H9 (cell line): ENCODE measurements at places on chromosomes 3 and 15. TPM values are rescaled to one million over a fixed set of nuclear protein-coding genes. Genes with fewer than 3 reads are reported as not detected.

Gene CACNA2D2
- total RNA-seq, result 27.7 and 28.1 TPM in 2 replicates

Gene P2RY14
- not detected in 2 replicates for total RNA-seq

Gene KBTBD12
- not detected in 2 replicates for total RNA-seq

Gene GMNC
- total RNA-seq, result not detected in 2 replicates

Gene WNT7A
- not detected in 2 replicates for total RNA-seq

Gene SLC6A1
- 0.09 TPM in 1 of 2 replicates, not detected in the other for total RNA-seq

Gene CIDEC
- total RNA-seq, result not detected in 2 replicates

Gene GOLGA8S
- total RNA-seq, result 0.07 TPM in 2 replicates

- DNase-seq, result no peak
- H3K4me3 ChIP-seq, result no peak overlapping the region
- H3K27me3 ChIP-seq, result no peaks in the 10 kb centered on the region
- no peak overlapping the region for H3K27ac ChIP-seq
- no peaks in the 10 kb centered on the region for H3K4me1 ChIP-seq
- peaks cover 2% of the 10 kb centered on the region; the same call in 1 of the 3 replicates for H3K36me3 ChIP-seq
Observed at GRCh38 chr3:161401389-161401788, 30.1 kb upstream of the SPTSSB start.

GRCh38 chr3:13037458-13038117 is 35.6 kb downstream of the IQSEC1 start:
- DNase-seq, result no peak
- no peak overlapping the region for H3K27ac ChIP-seq
- H3K27me3 ChIP-seq, result no peaks in the 10 kb centered on the region
- no peaks in the 10 kb centered on the region for H3K4me1 ChIP-seq
- no peak overlapping the region for H3K4me3 ChIP-seq

GRCh38 chr3:104669083-104669482 is 697.6 kb upstream of the ALCAM start:
- H3K27ac ChIP-seq, result no peak overlapping the region
- H3K4me1 ChIP-seq, result no peaks in the 10 kb centered on the region
- H3K4me3 ChIP-seq, result no peak overlapping the region

DNA sequence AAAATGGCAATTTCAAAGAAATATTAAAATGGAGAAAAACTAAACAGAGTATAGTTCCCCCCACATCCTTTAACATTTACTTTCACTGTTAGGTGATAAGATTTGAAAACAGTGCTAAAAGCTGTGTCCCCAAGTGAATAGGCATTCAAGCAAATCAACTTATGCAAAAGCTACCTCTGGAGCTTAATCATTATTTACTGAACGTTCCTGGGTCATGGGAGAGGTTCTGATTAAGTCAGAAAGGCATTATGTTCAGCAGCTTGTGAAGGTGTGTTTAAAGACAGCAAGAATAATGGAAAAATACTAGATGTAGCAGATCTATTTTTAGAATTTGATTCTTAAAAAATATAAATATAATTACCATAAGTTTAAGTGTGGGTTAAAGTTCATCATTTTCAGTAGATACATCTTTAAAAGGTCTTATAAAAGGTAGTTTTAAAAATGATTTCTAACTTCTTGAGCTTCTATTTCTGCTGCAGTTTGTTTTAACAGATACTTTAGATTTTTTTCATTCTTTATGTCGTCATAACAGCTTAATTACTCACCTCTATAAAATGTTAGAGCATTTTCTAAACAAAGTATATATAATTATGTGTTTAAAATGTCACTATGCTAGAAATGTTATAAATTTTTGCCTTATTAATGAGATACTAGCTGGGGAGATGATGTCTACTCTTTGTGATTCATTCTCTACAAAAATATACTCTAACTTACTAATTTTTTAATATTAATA is 127.9 kb downstream of the MITF start:
- DNase-seq, result no peak
- H3K4me1 ChIP-seq, result no peaks in the 10 kb centered on the region
- H3K36me3 ChIP-seq, result no peaks in the 10 kb centered on the region
- no peaks in the 10 kb centered on the region for H3K27me3 ChIP-seq
- no peak overlapping the region for H3K27ac ChIP-seq
- no peak overlapping the region for H3K4me3 ChIP-seq

- H3K27me3 ChIP-seq, result no peaks in the 10 kb centered on the region
- no peaks in the 10 kb centered on the region for H3K4me1 ChIP-seq
Observed at GRCh38 chr3:136120373-136121348, 75.5 kb downstream of the MSL2 start.

GRCh38 chr3:111260878-111261277 is 189.3 kb downstream of the NECTIN3 start:
- H3K4me1 ChIP-seq, result no peaks in the 10 kb centered on the region
- H3K27ac ChIP-seq, result no peak overlapping the region
- H3K4me3 ChIP-seq, result no peak overlapping the region
- no peaks in the 10 kb centered on the region for H3K27me3 ChIP-seq
- H3K36me3 ChIP-seq, result no peaks in the 10 kb centered on the region
- no peak for DNase-seq

- DNase-seq, result no peak
- no peaks in the 10 kb centered on the region for H3K27me3 ChIP-seq
- no peak overlapping the region for H3K4me3 ChIP-seq
- no peak overlapping the region for H3K27ac ChIP-seq
- no peaks in the 10 kb centered on the region for H3K4me1 ChIP-seq
Observed at GRCh38 chr15:62927196-62927595, 115.4 kb upstream of the TPM1 start.

DNA sequence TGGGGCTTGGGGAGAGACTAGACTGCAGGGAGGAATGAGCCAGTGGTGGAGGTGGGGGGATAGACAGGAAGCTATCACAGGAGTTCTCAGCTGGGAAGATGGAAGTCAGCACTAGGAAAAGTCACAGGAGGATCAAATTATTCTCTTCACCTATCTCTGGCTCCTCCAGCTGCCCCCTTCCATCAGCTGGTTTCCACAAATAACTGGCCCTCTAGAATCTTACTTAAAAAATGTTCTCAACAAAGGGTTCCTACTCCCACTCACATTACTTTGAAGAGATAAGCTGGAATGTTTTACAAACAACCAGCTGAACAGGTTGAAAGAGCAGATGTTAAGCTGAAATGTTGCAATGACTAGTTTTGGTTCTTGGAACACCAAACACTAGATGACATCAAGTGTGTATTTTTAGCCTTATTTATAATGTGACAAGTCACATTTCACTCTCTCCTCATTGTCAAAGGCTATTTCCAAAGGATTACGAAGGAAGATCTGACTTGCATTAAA is 102.7 kb upstream of the AADACL2 start:
- H3K4me3 ChIP-seq, result no peak overlapping the region
- no peak overlapping the region for H3K27ac ChIP-seq
- no peak for DNase-seq
- no peaks in the 10 kb centered on the region for H3K36me3 ChIP-seq
- no peaks in the 10 kb centered on the region for H3K4me1 ChIP-seq

DNA sequence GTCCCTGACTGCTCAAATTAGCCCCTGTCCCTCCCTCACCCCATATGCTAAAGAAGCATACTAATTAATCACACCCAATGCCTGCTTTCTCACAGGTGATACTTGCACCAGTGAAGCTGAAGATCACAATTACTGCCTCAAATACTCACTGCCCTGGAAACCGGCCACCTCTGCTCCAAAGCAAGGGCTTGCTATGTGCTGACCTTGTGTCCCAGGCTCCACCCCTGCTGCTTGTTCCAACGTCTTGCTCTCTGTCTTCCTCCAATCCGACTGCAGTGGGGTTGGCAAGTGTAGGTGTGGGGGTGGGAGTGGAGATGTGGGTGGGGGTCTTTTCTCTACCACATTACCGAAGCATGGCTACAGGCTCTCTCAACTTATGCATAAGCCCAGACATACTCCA is 55.7 kb upstream of the PSMD6 start:
- no peak overlapping the region for H3K27ac ChIP-seq
- peaks cover 3% of the 10 kb centered on the region; the same call in 1 of the 2 replicates for H3K4me1 ChIP-seq
- H3K27me3 ChIP-seq, result no peaks in the 10 kb centered on the region
- DNase-seq, result no peak
- no peak overlapping the region for H3K4me3 ChIP-seq
